ENCODE measurements at places on chromosomes 11 and 22.

GRCh38 chr11:125441648-125442410 lies 54.2 kb downstream of the FEZ1 start:
- DNase-seq = no peak

- no peak for DNase-seq
These were observed 23.3 kb upstream of the ACR start for GRCh38 chr22:50714631-50715179.

GRCh38 chr11:133828871-133829270 lies 16.4 kb downstream of the SPATA19 start:
- DNase-seq = no peak

DNA sequence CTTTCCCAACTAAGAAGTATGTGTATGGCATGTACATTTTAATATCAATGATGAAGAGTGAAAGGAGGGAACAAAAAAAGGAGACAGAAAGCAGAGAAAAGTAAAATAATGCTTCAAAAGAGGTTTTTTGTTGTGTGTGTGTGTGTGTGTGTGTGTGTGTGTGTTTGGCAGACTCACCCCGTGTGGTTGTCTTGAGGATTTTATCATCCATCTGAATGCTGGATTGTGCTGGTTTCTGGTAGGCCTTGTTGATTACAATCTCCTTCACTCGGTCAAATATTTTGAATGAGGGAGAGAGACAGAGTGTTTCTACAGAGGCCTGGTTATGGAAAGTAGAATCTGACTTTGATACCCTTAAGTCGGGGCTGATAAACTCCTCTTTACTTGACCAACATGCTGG lies 128.5 kb downstream of the ENTHD1 start:
- DNase-seq = no peak

GRCh38 chr22:16774911-16775500 lies 50.2 kb downstream of the XKR3 start:
- no peak for DNase-seq

GRCh38 chr11:63535734-63536133 lies 874 bp upstream of the PLAAT4 start:
- DNase-seq = no peak

- DNase-seq = no peak
These were observed 460 bp downstream of the ZC3H12C start for GRCh38 chr11:110093407-110094297.

DNA sequence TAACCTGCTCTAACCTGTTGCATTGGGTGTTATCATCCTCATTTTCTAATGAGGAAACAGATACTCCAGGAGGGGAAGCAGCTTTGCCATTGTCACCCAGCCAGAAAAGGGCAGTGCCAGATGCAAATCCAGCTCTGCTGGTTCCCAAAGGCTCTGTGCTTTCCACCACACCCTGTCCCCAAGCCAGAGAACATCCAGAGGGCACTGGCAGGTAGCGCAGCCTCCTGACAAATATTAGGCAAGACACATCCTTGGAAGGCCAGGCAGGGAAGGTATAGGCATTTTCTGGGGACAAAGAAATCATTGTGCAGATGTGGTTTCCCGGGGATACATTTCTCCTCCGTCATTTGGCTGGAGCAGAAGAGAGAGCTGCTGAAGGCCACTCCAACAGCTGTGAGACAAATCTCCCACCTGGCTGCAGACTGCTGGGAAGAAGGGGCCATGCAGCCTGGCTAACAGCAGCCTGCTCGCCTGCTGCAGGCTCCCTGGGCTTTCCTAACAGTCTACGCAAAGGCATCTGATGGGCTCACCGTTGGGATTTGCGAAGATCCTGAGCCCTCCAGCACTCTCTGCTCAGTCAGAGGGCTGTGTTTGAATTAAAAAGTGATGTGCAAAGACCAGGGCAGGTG lies 93.9 kb upstream of the PITPNB start:
- DNase-seq = no peak
